Cortex of kidney (tissue), 1 donor: ENCODE measurements at places on chromosomes 1 and 21.

DNA sequence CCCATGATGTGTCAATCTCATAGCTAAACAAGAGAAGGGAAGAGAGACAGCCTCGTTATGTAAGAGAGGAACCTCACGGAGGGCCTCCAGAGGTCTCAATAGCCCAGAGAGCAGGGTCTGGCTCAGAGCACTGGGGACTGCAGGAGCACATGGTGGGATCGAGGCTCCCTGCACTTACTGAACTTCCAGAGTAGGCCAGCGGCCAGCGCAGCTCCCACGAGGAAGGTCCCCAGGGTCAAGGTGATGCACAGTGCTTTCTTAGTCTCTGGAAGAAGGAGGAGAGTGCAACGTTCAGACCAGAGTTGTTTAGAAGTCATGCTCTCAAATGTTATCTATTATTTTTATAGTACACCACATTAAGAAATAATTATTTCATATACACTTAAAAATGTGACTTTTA is 18.6 kb downstream of the TMPRSS2 start:
- no peak for DNase-seq

DNA sequence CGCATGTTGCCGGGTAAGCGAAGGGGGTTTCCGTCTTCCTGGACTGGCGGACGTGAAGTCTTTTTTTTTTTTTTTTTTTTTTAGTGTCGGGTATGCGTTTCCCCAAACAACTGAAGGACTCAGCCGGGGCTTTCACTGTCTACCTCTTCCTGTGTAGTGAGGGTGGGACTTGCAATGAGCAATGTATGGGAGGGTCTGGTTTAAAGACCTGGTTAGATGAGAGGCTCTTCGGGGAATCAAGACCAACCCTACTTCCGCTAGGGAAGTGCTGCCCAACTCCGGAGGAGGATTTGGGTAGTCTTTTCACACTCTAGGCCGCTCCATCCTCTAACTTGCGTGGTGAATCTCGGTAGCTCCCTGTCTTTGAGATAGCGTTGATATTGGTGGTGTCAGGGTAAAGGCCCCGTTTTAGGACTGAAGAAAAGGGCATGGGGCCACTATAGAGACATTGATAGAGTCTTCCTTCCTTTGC is 754 bp downstream of the PRRC2C start:
- DNase-seq = no peak

GRCh38 chr1:219666242-219666641 is 53.3 kb upstream of the ZC3H11B start:
- DNase-seq = no peak

- DNase-seq = no peak
Observed at GRCh38 chr1:94622757-94623156, 81.2 kb upstream of the F3 start.

DNA sequence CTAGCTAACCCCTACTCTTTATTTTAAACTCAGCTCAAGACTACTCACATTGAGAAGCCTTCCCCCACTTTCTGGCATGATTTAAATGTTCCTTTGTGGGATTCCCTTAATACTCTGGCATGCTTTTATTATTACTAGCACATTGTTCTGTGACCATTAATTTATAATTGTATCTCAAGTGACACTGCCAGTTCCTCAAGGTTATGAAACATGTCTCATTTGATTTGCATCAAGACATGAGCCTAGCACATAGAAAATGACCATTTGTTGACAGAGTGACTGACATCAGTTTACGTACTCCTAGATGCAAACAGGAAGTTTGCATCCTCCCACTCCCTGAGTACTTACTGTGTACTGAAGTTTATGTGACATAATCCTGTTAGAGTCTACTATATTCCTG is 15.2 kb downstream of the RGS4 start:
- no peak for DNase-seq

DNA sequence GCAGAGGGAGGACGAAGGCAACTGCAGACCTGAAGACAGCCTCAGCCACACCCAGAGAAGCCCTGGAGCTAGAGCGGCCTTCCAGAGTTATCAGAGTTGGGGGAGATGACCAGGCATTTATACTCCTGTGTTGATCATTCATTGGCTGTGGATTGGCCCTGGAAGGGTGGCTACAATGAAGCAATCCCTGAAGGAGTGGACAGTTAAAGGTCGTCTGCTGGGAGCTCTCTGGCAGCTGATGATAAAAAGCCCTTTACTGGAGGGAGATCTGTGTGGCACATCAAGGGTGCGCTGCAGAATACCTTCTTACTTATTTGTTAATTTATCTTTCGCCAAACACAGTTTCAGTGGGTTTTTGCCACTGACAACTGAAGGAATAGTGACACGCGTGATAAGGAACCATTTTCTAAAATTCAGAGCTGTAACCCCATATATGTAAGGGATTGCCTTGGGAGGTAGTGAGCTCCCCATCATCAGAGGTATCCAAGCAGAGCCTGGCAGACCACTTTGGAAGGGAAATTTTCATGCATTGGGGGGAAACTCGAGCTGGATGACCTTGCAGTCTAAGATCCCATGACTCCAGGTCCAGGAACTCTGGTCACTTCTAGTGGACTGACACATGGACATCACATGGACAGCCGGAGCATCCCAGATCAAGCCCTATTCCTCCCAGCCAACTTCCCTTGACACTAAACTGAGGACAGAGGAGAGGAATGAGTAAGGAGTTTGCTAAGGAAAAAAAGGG is 126.4 kb upstream of the GADD45A start:
- DNase-seq = no peak

GRCh38 chr1:153533689-153534201 is 2.0 kb downstream of the S100A6 start:
- DNase-seq = no peak

GRCh38 chr1:210214573-210215409 is 17.8 kb upstream of the SERTAD4 start:
- no peak for DNase-seq

DNA sequence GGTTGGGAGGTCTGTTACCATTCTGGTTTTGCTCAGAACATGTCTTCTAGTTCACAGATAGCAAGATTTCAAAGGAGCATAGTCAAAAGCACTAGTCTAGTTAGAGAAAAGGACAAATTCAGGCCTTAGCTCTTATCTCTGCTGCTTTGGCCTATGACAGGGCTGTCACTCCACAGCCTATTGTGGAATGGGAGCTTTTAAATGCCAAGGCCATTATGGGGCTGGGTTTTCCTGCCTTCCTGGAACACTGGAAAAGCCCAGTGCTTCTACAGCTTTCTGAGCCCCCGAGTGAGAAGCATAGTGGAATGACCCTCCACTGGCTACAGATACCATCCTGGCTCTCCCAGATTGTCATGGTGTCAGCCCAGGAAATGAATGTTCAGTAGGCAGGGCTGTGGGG is 9.3 kb downstream of the MTFR1L start:
- no peak for DNase-seq

DNA sequence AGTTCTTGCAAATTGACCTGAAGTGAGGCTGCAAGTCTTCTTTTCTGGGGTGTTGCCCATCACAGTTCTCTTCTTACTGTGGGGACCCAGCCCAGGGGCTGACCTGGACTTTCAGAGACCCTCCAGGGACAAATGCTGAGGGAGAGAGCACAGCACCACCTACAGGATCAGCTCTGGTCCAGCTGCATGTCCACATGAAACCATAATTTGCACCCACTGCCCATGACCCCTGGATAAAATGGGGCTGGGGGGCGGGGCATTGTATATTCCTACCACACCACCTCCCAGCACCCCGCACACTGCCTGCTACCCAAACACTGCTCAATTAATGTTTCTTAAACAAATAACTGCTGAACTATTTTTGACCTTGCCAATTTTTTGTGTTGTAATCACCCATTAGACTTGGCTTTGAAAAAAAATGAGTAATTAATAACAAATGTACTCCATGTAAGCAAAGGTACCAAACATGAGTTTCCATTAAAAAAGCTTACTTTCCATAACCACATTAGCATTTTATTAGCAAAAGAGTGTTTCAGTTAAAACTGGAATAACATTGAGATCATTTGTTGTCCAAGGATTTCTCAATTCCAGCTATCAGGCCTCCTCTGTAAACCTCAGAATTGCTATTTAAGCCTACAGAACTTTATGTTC is 168.0 kb upstream of the RAB4A start:
- no peak for DNase-seq

GRCh38 chr1:6358757-6359201 is 34.8 kb downstream of the ACOT7 start:
- DNase-seq = no peak

DNA sequence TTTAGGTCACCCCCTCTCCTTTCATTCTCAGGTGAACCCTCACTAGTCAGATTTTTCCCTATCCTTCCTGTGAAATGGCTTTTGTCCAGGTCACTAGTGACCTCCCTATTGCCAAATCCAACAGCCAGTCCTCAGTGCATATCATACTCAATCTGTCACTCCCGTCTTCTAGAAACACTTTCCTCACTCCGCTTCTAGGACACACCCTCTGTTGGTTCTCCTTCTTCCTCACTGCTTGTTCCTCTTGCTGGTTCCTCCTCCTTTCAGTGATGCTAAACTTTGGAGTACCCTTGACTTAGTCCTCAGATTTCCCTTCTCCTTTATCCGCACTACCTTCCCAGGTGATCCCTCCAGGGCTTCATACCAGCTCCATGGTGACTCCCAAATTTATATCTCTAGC is 94.3 kb downstream of the RNF220 start:
- DNase-seq = no peak

DNA sequence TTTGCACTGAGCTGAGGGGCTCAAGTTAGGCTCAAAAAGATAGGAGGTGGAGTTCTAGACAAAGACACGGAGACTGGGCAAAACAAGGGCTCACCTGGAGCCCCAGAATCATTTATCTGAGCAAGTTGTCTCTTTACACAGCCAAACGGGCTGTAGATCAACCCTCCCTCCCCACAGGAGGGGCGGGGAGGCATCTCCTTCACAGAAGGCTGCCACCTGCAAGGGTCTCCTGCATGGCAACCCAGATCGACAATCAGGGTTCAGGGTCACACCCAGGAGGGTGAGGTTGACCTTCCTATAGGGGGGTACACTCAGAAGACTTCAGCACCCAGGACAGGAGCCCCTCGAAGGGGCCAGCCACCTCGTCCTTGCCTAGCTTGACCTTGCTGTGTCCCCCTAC is 84.0 kb downstream of the CD247 start:
- DNase-seq = no peak
